Fibroblast of skin of back (primary cell): ENCODE measurements at places on chromosomes 1 and 21.
A peak's percentile ranks its signal among the peaks of the same experiment; 100 is the strongest.

GRCh38 chr1:161084597-161084988 lies 4.8 kb downstream of the NECTIN4 start:
- DNase-seq, result no peak

DNA sequence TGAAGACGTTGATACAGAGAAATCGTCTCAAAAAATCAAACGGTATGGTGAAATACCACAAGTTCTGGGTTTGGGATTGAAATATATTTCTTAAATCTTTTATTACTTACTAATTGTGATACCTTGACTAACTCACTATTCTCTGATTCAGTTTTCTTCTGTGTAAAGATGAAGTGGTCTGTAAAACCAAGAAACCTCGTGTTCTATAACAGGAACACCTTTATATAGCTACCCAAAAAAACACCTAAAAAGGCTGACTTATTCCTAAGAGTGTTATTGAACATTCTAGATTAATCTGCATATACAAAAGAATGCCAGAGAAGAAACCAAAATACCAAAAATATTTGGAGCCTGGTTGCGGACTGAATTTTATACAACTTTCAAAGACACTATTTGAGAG lies 721 bp downstream of the LRRIQ3 start:
- DNase-seq, result no peak

- DNase-seq, result no peak
These were observed 29.5 kb upstream of the ECE1 start for GRCh38 chr1:21319447-21320407.

DNA sequence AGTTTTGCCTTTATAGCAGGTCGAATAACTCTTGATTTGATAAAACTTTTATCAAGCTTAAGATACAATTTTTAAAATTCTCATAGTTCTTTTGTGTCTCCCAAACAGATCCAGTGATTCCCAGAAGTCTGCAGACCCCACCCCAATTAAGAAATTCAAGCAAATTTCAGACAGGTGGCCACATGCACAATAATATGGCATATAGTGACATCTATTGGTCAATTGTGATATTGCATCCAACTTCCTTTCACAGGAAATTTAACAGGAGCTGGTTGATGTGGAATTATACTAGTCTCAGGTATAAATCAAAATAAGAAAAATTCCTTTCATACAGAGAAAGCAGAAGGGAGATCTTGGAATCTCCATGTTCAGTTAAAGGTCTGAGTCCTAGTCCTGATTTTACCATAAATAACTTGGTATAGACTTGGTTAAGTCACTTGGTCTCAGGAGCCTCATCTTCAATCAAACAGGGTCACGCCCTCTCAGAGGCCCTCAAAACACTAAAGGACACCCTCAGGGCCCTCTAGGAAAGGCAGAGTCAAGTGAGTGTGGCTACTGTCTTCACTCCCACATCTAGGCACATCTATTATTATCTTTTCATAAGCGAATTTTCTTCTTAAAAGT lies 24.1 kb downstream of the PIGM start:
- peak; percentile 27 for DNase-seq

DNA sequence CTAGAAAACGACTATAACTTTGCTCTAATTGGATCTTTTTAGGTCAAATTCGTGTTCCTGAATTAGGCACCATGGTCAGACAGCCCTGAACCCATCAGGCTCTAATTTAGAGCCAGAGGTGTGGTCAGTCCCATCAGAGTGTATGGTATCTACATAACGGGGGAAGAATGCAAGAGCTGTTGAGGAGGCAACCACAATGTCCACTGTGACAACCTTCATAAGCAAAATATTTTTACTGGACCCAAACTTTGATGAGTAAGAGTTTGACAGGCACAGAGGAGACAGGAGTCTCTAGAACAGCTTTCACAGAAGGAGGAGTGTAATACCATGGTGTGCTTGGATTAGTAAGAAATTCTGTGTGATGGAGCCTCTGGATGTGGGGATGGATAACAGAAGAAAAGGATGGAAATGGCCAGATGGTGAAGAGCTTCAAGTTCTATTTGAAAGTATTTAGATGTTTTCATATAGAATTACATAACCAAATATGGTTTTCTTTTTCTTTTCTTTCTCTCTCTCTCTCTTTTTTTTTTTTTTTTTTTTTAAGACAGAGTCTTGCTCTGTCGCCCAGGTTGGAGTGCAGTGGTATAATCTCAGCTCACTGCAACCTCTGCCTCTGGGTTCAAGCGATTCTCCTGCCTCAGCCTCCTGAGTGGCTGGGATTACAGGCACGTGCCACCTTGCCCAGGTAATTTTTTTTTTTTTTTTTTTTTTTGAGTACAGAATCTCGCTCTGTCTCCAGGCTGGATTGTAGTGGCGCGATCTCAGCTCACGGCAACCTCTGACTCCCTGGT lies 24.9 kb downstream of the UBE2U start:
- DNase-seq, result peak; percentile 96

DNA sequence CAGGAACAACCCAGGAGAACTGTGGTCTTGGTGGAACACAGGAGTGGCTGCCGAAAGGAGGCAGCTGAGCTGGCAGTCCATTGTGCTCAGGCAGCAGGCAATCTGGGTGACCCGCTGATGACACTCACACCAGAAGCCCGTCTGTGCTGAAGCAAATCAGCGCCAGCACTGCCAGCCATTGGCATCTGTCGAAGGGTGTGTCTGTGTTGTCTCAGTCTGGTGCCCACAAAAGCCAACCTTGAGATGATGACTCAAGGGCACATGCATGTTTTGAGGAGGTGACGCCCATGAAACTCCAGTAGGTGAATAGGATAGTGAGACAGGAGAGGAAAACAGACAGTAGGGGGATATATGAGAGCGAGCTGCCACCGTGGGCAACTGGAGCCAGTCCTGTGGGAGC lies 167.3 kb downstream of the KAZN start:
- DNase-seq, result no peak

DNA sequence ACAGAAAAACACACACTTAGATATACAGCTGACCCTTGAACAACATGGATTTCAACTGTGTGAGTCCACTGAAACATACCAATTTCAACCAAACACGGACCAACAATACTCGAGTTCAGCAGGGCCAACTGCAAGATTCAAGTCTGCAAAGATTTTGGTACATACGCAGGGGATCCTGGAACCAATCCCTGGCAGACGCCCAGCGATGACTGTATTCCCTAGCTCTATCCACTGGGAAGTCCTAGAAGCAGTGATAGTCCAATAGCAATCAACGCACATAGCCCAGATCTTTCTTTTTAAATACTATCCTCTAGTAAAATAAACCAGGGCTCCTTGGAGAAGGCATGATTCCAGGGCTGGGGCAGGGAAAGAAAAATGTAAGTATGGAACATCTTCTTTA lies 9.0 kb downstream of the DDX59 start:
- no peak for DNase-seq

GRCh38 chr1:44842862-44843655 lies at the start of gene PTCH2:
Gene PTCH2 (minus strand): TSS chr1:44843253. CDS start chr1:44842932, 321 bp downstream.
- DNase-seq, result peak; percentile 79

GRCh38 chr1:193448682-193449461 lies 262.5 kb upstream of the B3GALT2 start:
- no peak for DNase-seq

DNA sequence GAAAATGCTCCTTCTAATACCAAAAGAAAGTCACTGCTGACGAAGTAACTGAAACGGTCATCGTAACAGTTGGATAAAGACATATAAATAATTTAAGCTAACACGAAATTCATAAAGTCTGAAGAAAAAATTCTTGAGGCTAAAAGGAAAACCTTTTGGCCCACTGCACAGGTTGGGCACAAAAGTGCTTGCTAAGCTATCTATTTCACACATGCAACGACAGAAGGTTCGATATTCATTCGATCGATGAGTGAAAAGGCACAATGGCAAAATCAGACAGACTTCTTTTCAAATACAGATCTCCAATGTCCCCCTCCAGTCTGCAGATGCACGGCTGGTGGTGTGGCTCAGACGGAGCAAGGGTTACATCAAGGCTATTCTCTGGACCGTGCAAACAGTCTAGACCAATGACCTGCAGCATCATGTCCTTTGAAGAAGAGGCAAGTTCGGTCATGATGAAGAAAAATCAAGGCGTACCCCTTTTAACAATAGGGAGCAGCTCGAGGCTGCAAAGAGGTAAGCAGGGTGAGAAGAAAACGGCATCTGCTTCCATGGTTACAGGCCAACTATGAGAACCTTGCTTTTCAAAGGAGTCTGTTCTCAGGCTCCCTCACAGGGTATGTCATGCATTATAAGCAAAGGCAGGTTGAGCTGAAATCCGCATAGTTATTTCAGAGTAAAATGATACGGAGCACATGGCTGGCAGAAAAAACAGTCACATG lies 579.6 kb downstream of the USP25 start:
- DNase-seq, result no peak

- no peak for DNase-seq
These were observed 302.6 kb downstream of the CAMTA1 start for GRCh38 chr1:7087888-7088287.
